ENCODE measurements at places on chromosomes 2 and 18. TPM values are rescaled to one million over a fixed set of nuclear protein-coding genes. Genes with fewer than 3 reads are reported as not detected.

- DNase-seq = no peak
Observed at GRCh38 chr2:29097569-29097968, 17.6 kb upstream of the CLIP4 start.

DNA sequence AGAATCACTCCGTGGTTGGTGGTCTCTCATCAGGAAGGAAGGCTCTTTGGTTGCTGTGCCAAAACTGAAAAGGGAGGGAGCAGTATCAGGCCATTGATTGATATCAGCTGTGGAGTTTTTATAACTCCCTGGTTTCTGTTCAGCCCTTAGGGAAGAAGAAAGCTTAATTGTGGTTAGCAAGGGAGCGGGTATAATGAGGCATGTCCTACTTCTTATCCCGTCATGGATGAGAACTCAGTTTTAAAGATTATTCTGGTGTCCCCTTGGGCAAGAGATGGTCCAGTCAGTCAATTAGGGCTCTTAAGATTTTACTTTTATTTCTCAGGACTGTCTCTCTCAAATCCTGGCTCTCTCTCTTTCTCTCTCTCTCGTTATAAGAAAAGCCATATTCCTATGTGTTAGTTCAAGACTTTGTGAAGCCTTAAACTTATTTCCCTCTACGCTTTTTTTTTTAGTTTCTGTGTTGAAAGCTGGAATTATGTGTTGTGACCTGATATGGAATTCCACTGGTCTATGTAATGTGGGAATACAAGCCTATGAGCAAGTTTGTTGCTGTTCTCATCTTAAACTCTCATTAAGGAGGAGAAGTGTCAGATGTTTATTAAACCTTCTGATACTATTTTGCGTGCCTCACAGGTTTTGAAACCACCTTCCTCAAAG is 514.0 kb upstream of the CDH2 start:
- no peak for DNase-seq

DNA sequence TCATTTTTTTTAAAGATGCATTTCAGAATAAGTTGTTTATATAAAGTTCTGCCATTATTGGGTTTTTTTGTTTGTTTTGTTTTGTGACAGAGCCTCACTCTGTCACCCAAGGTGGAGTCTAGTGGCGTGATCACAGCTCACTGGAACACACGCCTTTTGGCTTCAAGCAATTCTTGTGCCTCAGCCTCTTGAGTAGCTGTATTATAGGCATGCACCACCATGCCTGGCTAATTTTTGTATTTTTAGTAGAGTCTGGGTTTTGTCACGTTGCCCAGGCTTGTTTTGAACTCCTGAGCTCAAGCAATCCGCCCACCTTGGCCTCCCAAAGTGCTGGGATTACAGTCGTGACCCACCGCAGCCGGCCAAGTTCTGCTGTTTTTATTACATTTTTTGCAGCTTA is 72.3 kb downstream of the R3HDM1 start:
- no peak for DNase-seq

DNA sequence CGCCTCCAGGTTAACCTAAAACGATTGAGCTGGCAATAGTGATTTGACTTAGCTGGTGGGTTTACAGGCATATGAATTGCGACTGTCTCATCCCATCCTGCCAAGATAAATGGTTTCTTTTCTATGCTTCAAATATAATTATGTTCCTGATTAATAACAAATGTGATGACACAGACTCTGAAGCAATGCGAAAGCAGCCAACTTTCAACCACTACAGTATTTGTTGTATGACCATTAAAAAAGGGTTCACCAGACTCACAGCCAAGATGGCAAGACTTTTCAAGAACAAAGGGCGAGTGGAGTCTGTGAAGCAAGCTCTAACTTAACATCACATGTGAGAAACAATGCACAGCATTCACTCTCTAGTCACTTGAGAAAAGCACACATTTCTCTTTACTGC is 186.6 kb downstream of the PID1 start:
- no peak for DNase-seq

- DNase-seq = no peak
Observed at GRCh38 chr2:169189132-169189531, 119.8 kb downstream of the DHRS9 start.

The ATP8B1 gene
- polyA plus RNA-seq = 35.0 TPM
